ENCODE measurements at places on chromosomes 6 and 20.
A peak's percentile ranks its signal among the peaks of the same experiment; 100 is the strongest.

GRCh38 chr20:49496553-49497397 is 14.3 kb upstream of the KCNB1 start:
- no peak for DNase-seq

DNA sequence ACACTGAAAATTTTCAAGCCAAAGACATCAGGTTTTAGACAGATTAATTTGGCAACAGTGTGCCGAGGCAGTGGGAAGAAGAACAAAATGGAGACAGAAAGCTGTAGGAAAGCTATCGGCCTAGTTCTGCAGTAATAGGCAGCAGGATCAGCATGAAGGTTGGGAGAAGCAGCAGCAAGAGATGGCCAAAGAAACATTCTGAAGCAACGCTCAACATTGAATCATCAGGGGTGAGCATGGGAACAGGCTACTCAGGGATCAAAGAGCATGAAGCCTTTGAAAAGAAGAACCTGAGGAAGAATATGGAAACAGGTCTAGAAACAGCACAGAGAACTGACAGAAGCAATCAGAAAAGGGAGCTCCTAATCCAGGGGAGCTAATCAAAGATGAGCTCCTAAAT is 7.1 kb upstream of the DST start:
- DNase-seq = no peak

DNA sequence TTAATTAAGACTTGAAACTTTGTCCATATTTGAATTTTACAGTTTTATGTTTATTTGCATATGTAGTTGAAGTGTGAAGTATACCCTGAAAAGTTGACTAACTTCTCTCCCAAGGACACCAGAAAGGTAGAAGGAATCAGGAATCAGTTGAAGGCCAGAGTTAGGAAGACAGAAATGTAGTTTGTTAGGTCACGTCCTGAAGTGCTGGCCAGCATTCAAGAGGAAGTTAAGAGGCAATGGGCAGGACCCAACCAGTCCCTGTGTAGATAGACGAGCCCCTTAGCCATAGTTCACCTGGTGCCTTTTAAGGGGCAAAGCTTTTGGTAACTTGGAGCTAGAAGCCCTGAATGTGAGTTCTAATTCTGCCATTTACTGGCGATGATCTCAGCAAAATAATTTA is 250.4 kb upstream of the KCNQ5 start:
- DNase-seq = no peak

GRCh38 chr6:168741942-168742782 is 301.2 kb downstream of the SMOC2 start:
- DNase-seq = no peak

GRCh38 chr20:56827763-56828162 is 198.7 kb downstream of the TFAP2C start:
- no peak for DNase-seq

DNA sequence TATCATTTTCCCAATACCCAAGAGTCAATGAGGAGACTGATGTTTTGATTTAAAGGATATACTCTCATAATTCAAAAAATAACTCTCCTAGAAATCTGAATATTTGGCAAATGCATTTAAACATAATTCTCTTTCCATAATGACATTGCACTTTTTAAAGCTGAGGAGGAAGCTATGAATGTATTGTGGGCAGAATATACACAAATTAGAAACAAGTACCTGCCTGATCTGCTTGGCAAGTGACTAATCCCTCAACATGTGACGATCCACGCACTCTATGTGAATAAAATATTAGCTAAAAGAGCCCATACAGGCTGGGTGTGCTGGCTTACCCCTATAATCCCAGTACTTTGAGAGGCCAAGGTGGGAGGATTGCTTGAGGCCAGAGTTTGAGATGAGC is 88.3 kb upstream of the CCDC28A start:
- no peak for DNase-seq

GRCh38 chr20:32484225-32484957 is 100.7 kb downstream of the NOL4L start:
- peak; percentile 48 for DNase-seq

GRCh38 chr6:48412656-48413055 is 301.7 kb upstream of the PTCHD4 start:
- DNase-seq = no peak
